ENCODE measurements at places on chromosomes 3 and 15. TPM values are rescaled to one million over a fixed set of nuclear protein-coding genes. Genes with fewer than 3 reads are reported as not detected.

DNA sequence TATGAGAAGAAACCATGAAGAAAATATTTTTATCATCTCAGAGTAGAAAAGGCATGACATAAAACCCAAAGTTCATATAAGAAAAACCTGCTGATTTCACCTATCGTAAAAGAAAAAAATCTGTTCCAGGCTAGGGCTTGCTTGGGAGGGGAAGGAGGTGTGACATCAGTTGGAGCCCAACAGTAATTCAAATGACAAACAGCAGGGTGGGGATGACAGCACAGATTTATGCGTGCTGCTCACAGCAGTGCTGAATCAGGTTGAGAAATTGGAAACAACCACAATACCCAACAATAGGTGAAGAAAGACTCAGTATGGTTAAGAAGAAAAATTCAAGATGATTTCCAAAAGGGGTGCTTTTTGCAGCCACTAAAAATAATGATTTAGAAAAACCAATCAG is 172.4 kb downstream of the PDE8A start:
- H3K27me3 ChIP-seq = no peaks in the 10 kb centered on the region
- no peak overlapping the region for H3K4me3 ChIP-seq
- no peak overlapping the region for H3K27ac ChIP-seq
- DNase-seq = no peak
- peaks cover 13% of the 10 kb centered on the region for H3K4me1 ChIP-seq

DNA sequence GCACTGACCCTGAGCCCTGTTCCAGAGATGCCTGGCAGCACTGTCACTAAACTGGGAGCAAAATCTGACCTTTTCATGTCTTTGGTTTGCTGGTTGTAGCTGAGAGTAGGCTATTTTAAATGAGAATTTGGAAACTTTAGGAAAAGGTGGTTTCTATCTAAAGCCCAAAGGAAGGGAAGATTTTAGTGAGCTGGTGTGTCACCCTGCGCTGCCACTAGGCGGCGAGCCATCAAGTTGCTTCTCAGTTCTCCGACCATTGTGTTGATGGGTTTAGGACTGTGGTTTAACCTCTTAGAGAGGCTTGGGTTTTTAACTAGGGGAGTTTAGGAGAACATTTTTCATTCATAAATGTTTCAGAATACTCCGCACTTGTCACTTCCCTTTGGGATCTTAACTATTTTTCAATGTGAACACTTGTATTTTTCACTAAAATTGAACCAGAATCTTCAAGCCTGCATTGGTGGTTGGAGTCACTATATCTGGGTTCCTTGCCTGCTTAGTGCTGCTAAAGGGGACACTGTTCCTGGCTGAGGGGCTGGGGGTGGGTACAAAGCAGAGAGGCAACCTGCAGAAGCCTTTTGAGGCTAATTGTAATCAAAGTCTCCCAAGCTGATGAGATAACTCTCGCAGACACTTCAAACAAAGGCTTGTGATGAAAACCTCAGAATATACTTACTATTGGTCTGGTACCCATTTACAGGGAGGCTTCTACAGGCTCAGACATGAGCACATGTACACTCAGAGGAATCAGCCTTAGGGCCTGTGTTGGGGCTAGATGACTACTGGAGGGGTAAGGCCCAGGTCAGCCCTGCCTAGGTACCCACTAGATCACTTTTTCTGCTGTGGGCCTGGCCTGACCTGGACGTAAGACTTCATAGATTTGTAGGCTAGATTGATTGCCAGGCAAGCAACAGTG is 16.8 kb downstream of the EXOSC7 start:
- H3K27ac ChIP-seq = no peak overlapping the region
- no peak for DNase-seq
- peaks cover 53% of the 10 kb centered on the region for H3K36me3 ChIP-seq
- H3K4me1 ChIP-seq = peaks cover 69% of the 10 kb centered on the region
- no peak overlapping the region for H3K4me3 ChIP-seq

DNA sequence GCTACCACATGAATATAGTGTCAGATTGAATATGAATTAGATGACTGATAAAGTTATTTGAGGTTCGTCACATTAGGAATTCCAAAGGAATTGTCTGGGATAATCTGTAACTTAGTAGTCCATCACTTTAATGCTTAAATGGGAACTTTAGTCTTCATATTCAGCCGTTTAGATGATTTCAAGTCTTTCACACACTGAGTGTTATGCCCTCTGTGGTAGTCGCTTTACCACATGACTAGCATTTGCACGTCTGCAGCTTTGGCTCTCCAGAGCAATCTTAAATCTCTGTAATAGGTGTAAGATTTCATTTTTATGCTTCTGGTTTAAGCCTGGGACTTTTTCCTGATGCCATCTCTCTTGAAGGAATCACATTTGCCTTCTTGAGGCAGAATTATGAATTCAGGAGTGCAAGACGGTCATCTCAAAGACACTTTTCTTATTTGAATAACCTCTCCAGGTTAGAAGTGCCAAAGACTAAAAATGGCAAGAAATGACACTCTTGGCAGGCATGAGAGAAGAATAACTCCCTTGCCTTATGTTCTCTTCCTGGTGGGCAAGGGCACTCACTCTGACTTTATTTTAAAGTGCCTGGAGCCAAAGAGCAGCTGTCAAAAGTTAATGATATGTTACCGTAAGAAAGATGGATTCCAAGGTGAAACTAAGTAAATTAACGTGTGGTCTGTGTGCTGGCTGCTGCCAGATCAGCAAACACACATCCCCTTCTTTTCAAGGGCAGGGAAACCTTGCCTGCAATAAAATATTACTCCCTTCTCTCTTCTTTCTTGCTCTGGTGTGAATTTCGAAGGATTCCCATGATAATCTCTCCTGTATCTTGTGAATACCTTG is 153.3 kb downstream of the B3GALNT1 start:
- H3K4me1 ChIP-seq = peaks cover 15% of the 10 kb centered on the region
- DNase-seq = no peak
- peaks cover 14% of the 10 kb centered on the region for H3K27me3 ChIP-seq
- no peak overlapping the region for H3K4me3 ChIP-seq
- no peaks in the 10 kb centered on the region for H3K36me3 ChIP-seq

GRCh38 chr3:87550892-87551291 is 274.5 kb upstream of the POU1F1 start:
- no peak for DNase-seq
- peaks cover 8% of the 10 kb centered on the region for H3K27me3 ChIP-seq
- no peak overlapping the region for H3K27ac ChIP-seq
- no peak overlapping the region for H3K4me3 ChIP-seq
- no peaks in the 10 kb centered on the region for H3K36me3 ChIP-seq

DNA sequence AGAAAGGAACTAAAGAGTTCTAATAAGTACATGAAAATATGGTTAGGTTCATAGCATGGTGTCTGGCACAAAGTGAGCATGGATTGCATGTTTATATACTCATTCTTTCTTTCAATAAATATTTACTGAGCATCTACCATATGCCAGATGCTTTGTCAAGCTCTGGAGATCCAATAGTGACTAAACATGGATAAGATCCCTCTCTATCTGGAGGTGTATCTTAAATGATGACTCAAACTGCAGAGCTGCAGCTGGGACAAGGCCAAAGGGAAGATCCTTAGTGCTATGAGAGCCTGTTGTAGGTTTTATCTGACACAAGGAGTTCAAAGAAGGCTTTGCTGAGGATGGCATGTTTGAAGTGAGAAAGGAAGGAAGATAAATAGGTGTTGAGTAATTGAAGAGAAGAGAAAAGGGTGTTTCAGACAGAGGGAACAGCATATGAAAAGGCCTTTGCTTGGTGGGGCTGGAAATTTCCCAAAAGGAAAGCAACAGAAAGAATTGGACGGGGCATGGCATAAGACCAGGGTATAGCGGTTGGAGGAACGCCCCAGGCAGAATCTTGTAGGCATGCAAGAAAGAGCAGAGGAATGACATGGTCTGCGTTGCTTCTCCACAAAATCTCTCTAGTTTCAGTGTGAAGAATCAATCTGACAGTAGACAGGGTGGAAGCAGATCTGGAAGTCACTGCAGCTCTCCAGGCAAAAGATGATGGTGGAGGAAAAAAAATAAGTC is 239.9 kb upstream of the LRTM1 start:
- no peaks in the 10 kb centered on the region for H3K27me3 ChIP-seq
- no peaks in the 10 kb centered on the region for H3K36me3 ChIP-seq
- H3K27ac ChIP-seq = no peak overlapping the region
- no peak overlapping the region for H3K4me3 ChIP-seq
- no peak for DNase-seq
- no peaks in the 10 kb centered on the region for H3K4me1 ChIP-seq

The PLCB2 gene
- 40.8 TPM for total RNA-seq

DNA sequence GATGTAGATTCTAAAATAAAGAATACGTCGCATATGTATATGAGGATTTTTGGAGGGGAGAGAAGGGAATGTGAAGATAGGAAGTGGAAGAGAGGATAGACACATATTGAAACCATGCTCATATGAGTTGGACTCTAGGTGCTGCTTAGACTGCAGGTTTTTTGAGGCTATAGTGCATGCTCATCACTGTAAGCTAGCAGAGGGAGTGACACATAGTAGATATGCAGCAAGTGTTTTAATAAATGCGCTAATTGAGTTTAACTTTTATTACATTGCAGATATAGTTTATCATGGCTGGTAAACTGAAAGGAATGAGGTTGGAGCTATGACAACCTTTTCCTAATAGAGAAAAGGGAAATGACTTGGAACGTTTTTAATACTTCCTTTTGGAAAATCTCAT is 7.7 kb downstream of the SEMA6D start:
- H3K36me3 ChIP-seq = no peaks in the 10 kb centered on the region
- peaks cover 37% of the 10 kb centered on the region for H3K27me3 ChIP-seq
- no peak overlapping the region for H3K4me3 ChIP-seq
- no peaks in the 10 kb centered on the region for H3K4me1 ChIP-seq
- DNase-seq = no peak

The COL6A5 gene
- not detected for total RNA-seq

GRCh38 chr3:77871436-77871835 is 831.5 kb downstream of the ROBO2 start:
- H3K36me3 ChIP-seq = no peaks in the 10 kb centered on the region
- no peak overlapping the region for H3K27ac ChIP-seq
- no peak overlapping the region for H3K4me3 ChIP-seq
- H3K27me3 ChIP-seq = no peaks in the 10 kb centered on the region

The SLC25A38 gene
- 43.2 TPM for total RNA-seq

DNA sequence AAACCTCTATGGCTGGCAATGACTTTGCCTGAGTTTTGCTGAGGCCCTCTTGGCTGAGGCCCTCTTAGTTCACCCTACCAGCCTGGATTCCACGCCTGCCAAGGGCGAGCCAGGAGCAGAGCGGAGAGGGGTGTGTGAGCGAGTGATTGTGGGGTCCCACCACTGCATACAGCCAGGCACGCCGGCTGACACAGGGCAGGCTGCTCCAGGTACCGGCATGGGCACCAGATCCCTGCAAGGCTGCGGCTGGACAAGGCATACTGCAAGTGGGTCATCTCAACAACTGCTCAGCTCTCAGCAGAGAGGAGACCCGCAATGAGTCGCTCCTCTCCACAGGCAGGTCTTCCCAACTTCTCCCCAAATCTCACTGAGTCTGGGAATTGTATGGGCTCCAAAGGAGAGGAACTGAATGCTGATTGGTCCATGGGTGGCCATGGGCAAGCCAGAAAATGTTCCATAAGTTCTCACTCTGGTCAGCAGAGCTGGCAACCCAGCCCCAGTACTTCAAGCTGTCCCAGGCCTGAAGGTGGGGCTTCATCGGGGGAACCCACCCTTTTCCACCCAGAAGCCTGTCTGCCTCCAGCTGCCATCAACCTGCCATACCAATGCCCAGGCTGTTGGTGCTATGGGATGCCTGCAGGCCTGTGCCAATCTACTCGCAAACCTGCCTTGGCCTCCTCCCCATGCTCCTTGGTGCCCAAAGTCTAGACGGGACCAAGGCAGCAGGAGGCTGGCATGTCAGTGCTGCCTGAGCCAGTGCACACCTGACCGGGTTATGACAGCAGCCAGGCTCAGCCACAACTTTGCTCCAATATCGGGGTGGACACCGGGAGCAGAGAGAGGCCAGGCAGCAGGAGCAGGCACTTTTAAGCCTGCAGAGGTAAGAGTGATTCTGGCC is 1273.6 kb upstream of the GBE1 start:
- H3K4me3 ChIP-seq = no peak overlapping the region
- H3K4me1 ChIP-seq = no peaks in the 10 kb centered on the region
- no peaks in the 10 kb centered on the region for H3K36me3 ChIP-seq
- H3K27me3 ChIP-seq = no peaks in the 10 kb centered on the region

- H3K4me1 ChIP-seq = peaks cover 67% of the 10 kb centered on the region
- no peaks in the 10 kb centered on the region for H3K27me3 ChIP-seq
- peak overlapping the region; percentile 97 for H3K27ac ChIP-seq
- H3K4me3 ChIP-seq = peak overlapping the region; percentile 98
- H3K36me3 ChIP-seq = peaks cover 92% of the 10 kb centered on the region
- no peak for DNase-seq
These were observed 24.2 kb downstream of the STARD5 start for GRCh38 chr15:81299630-81300273.

The SCAPER gene
- total RNA-seq = 21.3 TPM

The TMEM207 gene
- not detected for total RNA-seq

GRCh38 chr3:100836661-100837060 is 127.4 kb downstream of the TFG start:
- no peak overlapping the region for H3K27ac ChIP-seq
- H3K4me3 ChIP-seq = no peak overlapping the region
- peaks cover 30% of the 10 kb centered on the region for H3K27me3 ChIP-seq
- H3K36me3 ChIP-seq = no peaks in the 10 kb centered on the region
- H3K4me1 ChIP-seq = peaks cover 4% of the 10 kb centered on the region
- no peak for DNase-seq

DNA sequence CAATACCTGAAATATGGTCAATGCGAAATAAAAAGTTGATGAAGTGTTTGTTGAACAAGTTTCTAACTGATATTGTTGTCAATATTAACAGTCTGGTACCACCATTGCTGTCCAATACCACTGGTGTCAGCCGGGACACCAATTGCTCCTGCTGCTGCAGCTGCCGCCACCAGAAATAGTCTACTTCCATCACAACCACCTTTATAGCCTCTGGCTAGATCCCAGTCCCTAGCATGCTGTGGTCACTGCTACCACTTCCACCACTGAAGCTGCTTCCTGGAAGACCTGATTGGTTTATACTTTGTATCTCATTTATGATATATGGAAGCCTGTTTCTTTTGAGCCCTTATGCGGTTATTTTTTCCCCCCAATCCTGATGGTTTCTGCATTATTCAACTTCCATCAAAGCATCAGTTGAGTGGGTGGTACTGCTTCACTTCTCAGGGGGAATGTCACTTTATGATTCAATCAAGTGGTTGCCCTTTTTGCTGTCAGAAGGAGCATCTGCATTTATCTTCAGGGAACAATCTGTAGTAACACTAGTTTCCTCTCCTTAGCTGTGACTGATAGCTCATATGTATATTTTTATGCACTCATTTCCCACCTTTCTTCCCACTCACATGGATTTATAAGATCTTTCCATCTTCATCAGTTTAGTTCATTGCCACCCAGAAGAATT is 11.7 kb downstream of the LNP1 start:
- no peaks in the 10 kb centered on the region for H3K27me3 ChIP-seq
- H3K4me3 ChIP-seq = no peak overlapping the region
- H3K27ac ChIP-seq = no peak overlapping the region
- H3K4me1 ChIP-seq = peaks cover 2% of the 10 kb centered on the region
- H3K36me3 ChIP-seq = peaks cover 34% of the 10 kb centered on the region

The SPINK8 gene
- not detected for total RNA-seq

DNA sequence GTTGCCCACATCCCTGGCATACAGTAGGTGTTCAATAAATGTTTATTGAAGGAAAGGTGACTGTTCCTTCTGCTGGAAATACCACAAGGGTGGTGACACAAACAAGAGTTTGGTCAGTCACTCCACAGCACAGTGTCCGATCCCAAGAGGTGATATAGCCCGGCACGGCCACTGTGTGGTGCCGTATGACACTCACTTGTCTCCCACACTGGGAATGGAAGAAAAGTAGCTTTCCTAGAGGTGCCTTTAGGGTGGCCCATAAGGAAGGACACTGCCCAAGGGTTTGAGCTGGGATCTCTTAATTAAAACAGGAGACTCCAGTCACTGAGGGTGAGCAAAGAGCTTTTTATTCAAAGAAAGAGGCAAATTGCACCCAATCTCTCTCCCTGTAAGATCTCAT is 40.5 kb downstream of the TGM4 start:
- DNase-seq = no peak
- no peaks in the 10 kb centered on the region for H3K4me1 ChIP-seq
- no peaks in the 10 kb centered on the region for H3K36me3 ChIP-seq
- H3K27me3 ChIP-seq = peaks cover 4% of the 10 kb centered on the region
- H3K4me3 ChIP-seq = no peak overlapping the region
